GM10248 (cell line): ENCODE measurements at places on chromosomes 4 and X.

- DNase-seq: no peak
Observed at GRCh38 chrX:41386222-41386990, 52.4 kb downstream of the DDX3X start.

DNA sequence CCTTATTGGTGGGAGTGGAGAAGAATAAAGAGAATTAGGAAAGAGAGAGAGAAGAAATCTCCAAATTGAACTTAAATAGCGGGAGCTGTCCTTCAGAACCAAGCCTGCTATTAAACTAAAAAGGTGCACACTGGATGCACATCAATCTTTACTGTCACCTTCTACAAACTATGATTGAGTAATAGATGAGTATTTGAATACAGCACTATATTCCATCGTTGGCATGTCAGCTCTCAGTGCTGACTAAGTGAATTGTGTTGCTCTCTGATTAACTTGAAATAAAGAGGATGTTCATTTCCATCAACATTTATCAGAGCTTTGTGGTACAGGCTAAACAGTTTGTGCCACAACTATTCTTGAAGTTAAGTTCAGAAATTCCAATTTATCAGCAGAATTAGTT is 143.7 kb upstream of the PABPC4L start:
- no peak for DNase-seq

DNA sequence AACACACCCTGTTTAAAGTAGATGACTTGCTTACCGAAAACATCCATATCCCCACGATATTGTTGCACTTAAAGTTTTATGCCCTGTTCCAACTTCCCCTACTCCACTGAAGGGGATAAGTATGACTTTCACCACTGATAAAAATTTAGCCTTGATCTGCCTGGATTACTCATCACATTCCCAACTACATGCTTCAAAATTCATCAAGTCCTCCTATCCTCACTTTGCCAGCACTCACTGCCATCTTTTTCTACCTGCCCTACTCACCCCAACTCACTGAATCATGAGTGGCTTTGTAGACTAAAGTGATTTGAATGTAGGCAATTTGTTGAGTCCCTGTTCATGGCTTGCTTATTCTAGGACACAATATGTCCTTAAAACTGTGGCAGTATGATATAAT is 12.2 kb upstream of the GPRIN3 start:
- no peak for DNase-seq

- no peak for DNase-seq
Observed at GRCh38 chrX:3256868-3257267, 89.6 kb downstream of the MXRA5 start.

GRCh38 chrX:17459661-17460060 is 84.7 kb downstream of the NHS start:
- DNase-seq: no peak

- DNase-seq: no peak
Observed at GRCh38 chr4:67104145-67104544, 441.2 kb downstream of the CENPC start.

DNA sequence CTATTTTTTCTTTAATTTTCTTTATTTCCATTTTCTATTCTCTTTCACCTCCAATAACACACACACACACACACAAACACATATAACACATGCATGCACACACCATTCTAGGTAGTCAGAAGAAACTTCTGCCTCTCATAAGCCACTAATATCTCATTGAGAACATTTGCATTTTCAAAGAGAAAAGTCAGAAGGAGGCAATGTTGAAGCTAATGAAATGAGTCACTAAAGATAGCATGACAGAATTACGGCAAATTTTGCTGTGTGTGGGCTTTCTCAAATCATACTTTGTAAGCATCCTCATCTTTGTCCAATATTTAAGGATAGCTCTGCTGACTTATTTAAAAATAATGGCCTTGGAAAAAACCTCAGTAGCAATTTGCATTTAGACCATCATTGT is 291.3 kb downstream of the GUCY2F start:
- no peak for DNase-seq

DNA sequence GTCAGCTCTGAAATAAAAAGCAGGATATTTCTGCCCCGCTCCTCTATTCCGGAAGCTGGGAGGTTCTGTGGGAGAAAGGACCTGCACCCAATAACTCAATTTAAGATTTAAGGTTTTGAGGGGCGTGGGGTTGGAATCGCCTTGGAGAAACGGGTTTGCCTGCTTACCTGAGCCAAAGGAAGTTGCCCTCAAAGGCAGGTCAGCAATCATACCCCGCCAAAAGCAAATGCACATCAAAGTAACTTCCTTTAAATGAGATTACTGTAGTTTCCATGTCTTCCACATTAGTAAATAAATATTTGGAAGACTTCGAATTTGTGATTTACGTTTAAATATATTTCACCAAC is 978 bp upstream of the HS3ST1 start:
- DNase-seq: no peak

- DNase-seq: no peak
Observed at GRCh38 chrX:35076061-35076460, 133.5 kb downstream of the FAM47B start.

GRCh38 chr4:136803433-136803832 is 728.9 kb downstream of the PCDH18 start:
- no peak for DNase-seq

DNA sequence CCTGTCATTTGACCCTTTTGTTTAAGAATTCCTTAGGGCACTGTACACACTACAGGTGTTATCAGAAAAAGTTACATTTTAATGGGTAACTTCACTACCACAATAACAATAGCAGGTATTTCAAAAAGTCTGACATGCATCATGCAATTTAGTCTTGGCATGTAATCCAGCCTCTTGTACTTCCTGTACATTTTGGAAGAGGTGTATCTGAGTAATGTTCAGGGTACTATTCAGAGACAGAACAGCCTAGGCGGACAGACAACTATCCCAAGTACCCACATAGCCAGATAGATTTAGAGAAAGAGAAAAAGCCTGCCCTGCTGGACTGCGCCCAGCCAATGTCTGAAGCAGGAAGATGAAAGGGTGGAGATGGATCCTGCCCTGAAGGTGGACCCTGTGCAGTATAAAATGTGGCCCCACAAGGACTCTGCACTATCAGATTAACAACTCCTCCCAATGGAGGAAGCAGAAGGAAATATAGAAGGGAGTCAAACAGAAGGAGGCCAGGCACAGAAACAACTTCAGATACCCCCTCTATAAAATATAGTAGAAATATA is 8.5 kb downstream of the UGT2B7 start:
- no peak for DNase-seq

DNA sequence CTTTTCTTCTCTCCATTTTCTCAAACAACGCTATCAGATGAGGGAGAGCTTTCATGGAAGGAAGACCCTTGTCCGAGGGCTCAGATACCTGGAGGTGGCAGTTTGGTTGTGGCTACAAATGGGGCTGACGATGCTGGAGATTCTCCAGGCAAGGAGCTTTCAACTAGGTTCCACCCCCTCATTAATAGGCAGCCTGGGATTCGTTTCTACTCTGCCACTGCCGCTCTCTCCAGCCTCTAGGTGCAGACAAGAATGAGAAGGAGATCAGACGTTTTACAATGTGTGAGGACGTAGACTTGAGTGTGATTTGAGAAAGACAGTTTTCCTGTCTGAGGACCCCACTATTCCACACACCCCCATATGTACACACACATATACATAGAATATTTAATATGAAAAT is 53.1 kb downstream of the ETNPPL start:
- no peak for DNase-seq

- no peak for DNase-seq
Observed at GRCh38 chrX:86295293-86295692, 147.0 kb downstream of the DACH2 start.

DNA sequence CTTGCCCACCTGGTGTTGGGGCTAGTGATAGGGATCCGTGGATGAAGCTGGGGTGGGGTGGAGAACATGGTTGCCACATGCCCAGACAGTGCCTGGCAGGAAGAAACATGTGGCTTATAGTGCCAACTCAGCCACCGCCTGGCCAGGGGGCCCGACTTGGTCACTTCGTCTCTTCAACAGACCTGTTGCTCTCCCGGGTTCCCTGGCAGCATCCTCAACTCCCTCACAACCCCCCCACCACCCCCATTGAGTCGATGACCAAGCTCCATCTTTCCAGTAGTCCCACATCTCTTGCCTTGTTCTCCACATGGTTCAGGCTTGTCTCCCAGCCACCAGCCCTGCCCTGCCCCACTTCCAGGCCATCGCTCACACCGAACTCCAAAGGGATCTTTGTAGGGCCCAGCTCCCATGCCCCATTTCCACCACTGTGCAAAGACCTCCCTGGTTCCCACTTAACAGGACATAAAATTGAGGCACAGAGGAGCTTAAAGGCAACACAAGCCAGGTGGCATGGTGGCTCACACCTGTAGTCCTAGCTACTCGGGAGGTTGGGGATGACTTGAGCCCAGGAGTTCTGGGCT is 7.8 kb downstream of the PNCK start:
- no peak for DNase-seq

DNA sequence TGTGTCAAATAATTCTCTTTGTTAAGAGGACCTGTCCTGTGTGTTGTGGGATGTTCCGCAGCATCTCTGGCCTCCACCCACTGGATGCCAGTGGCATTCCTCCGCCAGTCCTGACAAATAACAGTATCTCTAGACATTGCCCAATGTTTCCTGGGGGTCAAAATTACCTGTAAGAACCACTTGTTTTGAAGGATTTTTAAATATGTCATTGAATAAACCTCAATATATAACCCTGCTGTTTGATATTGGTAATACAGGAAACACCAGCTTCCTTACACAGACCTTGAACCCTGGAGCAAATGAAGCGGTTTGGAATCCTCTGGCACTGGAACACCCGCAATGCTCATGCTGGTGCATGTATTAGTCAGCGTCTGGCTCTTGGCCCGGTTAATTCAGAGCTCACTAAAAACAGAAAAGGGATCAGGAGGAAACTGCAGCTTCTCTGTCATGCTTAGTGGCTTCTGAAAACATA is 101.3 kb downstream of the TBL1X start:
- no peak for DNase-seq

DNA sequence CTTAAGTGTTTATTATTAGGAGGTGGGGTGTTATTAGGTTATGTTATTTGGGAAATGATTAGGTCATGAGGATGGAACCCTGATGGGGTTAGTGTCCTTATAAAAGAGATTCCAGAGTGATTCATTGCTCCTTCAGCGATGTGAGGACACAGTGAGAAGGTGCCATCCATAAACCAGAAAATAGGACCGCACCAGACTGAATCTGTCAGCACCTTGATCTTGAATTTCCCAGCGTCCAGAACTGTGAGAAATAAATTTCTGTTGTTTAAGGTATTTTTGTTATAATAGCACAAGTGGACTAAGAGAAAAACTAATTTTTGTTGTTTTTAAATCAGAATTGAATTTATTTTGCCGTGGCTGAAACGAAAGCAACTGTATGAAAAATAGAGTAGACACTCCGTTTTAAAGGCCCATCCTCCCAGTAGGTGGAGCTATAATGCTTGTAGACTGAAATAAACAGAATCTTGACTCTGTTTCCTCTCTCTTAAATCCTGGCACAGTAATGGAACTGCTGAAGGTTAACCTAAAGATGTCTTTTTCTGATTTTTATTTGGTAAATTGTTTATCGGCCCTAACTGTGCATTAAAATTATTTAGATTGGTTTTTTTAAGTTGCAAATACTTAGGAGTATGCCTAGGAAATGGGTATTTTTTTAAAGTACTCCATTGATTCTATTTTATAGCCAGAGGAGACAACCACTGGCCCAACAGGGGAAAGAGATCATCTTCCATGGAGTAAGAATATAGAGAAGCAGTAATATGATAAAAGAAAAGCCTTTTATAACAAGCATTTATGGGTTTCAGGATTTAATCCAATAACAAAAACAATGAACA is 133.2 kb upstream of the ADAMTS3 start:
- DNase-seq: peak; percentile 26

GRCh38 chrX:106707771-106708454 is 18.6 kb upstream of the RNF128 start:
- no peak for DNase-seq

- DNase-seq: no peak
Observed at GRCh38 chr4:134934036-134934808, 732.6 kb upstream of the PABPC4L start.

DNA sequence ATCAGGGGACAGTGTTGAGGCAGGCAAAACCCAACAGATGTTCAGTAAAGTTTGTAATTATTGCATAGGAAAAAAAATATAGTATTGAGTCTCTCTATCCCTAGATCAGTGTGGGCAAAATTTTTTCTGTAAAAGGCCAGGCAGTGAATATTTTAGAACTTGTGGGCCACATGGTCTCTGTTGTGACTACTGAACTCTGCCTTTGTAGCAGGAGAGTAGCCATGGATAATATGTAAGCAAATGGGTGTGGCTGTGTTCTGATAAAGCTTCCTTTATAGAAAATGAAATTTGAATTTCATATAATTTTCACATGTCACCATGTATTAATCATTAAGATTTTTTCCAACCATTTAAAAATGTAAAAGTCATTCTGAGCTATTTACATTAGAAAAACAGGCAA is 193.1 kb downstream of the MID1 start:
- DNase-seq: no peak

- DNase-seq: peak; percentile 18
Observed at GRCh38 chrX:41720125-41720779, 3.7 kb upstream of the GPR82 start.

GRCh38 chrX:122303761-122304160 is 880.3 kb upstream of the GRIA3 start:
- DNase-seq: no peak

- no peak for DNase-seq
Observed at GRCh38 chr4:177107288-177107921, 202.3 kb upstream of the NEIL3 start.

DNA sequence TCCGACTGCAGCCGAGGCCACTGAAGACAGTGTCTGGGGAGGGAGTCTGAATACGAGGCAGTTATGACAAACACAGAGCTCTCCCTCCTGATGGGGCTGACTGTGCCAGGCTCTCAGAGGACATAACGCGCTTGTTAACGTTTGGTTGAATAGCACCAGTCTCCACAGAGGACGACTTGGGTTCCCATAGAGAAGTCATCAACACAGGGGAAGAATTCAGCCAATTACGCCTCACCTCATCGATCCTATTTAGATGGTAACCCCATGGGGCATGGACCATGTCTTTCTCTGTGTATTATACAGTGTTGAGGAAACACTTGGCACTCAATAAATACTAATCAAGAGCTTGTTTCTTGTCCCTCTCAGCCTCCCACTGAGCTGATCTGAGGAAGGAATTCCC is 642.6 kb upstream of the LCORL start:
- no peak for DNase-seq

GRCh38 chr4:118888666-118889311 is at the start of gene SYNPO2:
SYNPO2 (plus strand) TSS chr4:118888854; CDS start chr4:118889037, 183 bp downstream.
- DNase-seq: peak; percentile 37
